Endothelial cell of umbilical vein (primary cell): ENCODE measurements at places on chromosomes 1 and 21. TPM values are rescaled to one million over a fixed set of nuclear protein-coding genes. Genes with fewer than 3 reads are reported as not detected.

RGS2 gene
- 9.1 and 9.5 TPM in 2 replicates for total RNA-seq

CAPN8 gene
- not detected in 2 replicates for total RNA-seq

GRCh38 chr1:14846688-14847087 lies 248.2 kb downstream of the KAZN start:
- no peak for DNase-seq

NEK2 gene
- 19.0 and 20.3 TPM in 2 replicates for total RNA-seq

- DNase-seq = no peak
These were observed 15.4 kb downstream of the PKP1 start for GRCh38 chr1:201298396-201299381.

ERO1B gene
- total RNA-seq = 3.6 and 5.1 TPM in 2 replicates

DNA sequence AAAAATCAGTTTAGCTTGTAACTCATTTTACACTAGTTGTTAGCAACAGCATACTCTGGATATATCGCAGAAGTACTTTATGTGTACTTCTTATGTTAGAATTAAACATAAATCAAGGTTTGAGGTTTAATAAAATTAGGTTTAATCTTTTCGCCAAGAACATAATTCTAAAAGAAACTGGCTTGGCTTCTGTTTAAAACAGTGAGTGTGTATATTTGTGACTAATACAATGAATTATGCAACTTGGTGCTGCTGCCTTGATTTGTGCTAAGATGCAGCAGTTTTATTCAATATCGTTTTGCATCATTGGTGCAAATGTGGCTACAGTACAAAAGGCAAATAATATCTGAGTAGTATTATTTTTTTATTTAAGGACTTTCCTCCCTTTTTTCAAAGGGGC lies 44.8 kb downstream of the USP25 start:
- no peak for DNase-seq
